Stimulated activated CD8-positive, alpha-beta memory T cell treated with anti-CD3 and anti-CD28 coated beads, Interleukin-2, amount 100 ng/mL, for 1 hour (primary cell): ENCODE measurements at places on chromosomes 1 and 21.

DNA sequence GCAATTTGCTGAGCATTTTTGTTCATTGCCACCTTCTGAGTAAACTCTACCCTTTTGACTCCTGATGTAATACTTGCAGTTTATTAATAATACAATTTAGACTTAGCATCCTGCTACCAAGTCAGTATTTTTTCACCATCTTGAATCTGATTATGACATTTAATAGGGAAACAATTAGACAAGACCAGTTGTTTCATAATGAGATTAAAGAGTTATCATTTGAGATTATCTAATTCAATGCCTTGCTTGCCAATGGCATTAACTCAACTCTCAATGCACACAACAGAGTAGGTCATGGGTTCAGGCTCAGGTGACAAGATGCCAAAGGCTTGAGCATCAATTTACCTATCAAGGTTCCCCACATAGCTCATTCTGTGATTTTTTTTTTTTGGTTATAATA is 488.4 kb downstream of the DISC1 start:
- DNase-seq: no peak

GRCh38 chr1:165695031-165695430 is 3.3 kb downstream of the ALDH9A1 start:
- no peak for DNase-seq

DNA sequence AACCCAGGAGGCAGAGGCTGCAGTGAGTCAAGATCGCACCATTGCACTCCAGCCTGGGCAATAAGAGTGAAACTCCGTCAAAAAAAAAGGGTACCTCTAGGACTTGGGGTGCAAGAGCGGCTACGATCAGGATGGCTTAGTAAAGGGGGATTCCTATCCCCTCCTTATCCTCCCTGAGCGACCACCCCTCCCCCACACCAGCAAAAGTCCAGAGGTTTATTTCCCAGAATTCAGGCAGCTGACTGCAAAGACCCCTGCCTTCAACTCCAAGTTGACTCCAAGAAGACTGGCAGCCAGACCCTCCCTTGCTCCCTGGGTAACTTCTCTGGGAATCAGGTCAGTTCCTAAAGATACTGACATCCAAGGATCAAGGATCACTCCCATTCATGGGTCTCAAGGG is 12.4 kb upstream of the PRDM16 start:
- no peak for DNase-seq

- no peak for DNase-seq
Measured at GRCh38 chr1:183331091-183331742, 87.0 kb downstream of the NMNAT2 start.

DNA sequence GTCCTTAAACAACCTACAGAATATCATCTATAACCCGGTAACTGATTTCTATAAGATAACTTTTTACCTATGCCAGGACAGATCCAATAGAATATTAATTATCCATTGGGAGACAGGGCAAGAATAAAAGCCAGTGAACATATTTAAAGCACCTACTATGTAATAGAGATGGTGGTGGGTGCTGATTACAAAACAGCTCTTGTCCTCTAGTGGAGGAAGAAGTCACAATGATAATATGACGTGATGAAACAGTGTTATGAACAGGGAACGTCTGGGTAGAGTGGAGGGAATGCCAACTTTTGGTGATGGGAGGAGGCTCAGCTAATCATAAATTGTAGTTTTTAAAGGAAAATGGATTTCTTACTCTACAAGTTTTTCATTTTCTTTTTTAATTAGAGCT is 2.3 kb downstream of the LGALS8 start:
- no peak for DNase-seq

DNA sequence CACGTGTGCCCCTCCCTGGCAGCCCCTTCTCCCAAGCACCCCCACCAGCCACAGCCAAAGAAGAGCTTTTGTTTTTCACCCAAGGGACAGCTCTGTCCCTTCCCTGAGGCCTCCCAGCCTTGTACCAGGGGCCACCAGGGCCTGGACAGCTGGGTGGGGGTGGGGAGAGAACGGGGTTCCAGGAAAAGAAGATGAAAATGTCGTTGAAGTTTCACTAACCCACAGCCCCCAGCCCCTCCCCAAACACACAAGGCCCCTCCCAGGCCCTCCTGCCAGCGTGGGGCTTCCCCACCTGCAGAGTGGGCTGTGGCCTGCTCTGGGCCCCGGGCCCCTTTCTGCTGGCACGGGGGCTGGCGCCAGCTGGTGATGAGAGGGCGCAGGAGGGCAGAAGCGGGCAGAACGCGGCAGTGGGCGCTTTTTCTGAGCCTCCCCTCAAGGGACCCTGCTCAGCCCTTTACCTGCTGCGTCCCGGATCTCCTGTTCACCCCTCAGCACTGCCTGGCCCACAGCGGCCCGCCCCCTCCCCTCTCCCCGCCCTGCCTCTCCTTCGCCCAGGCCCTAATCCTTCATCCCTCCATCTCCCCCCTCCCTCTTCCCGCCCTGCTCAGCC is 5.5 kb upstream of the ANKRD65 start:
- no peak for DNase-seq

GRCh38 chr1:52795464-52795863 is 47.1 kb upstream of the ZYG11A start:
- no peak for DNase-seq

DNA sequence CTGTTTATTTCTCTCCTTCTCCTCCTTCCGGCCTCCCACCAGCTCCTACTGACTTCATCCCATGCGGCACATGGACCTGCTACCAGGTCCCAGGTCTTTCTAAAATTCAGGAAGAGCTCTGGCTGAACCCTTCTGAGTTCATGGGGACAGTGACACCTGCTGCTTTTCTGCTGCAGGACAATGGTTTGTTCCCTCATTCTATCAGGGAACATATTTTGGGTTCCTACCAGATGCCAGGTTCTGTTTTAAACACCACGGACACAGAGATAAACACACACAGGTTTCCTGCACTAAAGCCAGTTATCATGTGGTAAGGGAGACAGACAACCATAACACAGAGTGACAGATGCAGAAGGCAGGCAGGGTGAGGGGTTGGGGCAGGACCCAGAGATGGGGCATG is 114.0 kb upstream of the RAB4A start:
- no peak for DNase-seq

DNA sequence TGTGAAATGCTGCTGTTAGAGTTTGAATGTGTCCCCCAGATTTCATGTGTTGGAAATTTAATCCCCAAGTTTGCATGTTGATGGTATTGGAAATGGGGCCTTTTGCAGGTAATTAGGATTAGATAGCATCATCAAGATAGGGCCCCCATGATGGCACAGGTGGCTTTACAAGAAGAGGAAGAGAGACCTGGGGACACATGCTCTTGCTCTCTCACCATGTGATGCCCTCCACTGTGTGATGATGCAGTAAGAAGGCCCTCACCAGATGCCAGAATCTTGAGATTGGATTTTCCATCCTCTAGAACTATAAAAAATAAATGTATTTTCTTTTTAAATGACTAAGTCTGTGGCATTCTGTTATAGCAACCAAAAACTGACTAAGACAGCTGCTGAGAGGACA is 57.0 kb upstream of the NEK7 start:
- DNase-seq: no peak

GRCh38 chr1:9653491-9654050 is 2.0 kb downstream of the PIK3CD start:
- no peak for DNase-seq

DNA sequence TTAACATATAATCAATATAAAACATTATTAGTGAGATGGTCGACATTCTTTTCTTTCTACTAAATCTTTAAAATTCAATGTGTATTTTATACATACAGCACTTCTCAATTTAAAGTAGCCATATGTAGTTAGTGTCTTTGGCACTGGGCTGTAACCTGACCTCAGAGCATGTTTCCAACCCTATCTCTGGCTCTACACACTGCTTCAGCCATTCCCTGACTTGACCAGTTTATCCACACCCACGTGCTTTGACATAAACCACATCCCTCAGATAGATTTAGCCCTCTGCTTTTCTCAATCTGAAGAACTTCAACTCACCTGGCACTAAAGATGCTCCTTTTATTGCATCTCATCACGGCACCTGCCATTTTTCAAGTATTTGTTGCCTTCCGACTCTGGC is 58.3 kb downstream of the RGS2 start:
- no peak for DNase-seq

DNA sequence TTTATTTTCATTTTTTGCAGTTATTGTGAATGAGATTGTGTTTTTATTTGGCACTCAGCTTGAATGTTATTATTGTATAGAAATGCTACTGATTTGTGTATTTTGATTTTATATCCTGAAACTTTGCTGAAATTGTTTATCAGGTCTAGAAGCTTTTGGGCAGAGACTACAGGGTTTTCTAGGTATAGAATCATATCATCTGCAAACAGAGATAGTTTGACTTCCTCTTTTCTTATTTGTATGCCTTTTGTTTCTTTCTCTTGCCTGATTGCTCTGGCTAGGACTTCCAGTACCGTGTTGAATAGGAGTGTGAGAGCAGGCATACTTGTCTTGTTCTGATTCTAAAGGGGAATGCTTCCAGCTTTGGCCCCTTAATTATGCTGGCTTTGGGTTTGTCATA is 27.3 kb downstream of the ZNF691 start:
- no peak for DNase-seq

DNA sequence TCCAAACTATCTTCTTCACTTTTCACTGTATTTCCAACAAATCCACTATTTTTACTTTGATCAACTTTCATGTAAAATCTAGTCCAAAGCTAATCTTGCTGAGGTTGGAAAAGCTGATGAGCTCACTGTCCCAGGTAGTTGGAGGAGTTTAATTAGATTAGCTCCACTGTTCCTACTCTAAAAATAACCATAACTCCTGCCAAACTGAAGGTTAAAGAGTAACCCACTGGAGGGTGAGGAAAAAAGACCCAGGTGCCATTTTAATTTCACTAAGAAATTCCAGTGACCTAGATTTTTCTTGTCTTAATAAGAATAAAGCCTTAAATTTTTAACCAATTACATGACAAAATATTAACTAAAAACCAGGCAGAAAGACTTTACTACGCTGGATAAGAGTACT is 15.3 kb downstream of the DCAF8 start:
- DNase-seq: no peak

DNA sequence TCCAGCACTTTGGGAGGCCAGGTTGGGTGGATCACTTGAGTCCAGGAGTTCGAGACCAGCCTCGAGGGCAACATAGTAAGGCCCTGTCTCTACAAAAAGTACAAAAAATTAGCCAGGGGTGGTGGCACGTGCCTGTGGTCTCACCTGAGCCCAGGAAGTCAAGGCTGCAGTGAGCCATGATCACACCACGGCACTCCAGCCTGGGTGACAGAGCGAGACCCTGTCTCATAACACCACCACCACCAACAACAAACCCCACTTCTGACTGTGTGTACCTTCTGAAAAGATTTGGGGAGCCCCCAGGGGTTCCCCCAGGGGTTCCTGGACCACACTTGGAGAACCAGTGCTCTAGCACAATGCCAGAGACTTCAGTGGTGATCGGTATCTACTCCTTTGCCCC is 29.9 kb downstream of the NUAK2 start:
- DNase-seq: no peak

DNA sequence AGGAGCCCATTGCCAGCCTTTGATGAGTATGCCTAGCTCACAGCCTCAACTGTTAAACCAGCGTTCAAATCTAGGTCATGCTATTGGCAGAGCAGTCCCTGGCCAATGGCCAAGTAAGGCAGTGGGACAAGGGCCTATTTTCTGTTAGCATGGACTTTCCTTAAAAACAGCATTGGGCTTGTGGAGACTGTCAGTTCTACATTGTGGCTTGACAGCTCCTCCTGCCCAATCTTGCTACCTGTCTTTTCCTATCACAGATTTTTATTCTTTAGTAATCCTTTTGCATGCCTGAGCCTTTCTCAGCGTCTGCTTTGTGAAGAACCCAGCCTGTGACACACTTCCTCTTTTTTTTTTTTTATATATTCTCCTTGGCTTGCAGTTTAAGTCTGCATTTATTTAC is 56.4 kb downstream of the DIP2A start:
- DNase-seq: no peak

- no peak for DNase-seq
Measured at GRCh38 chr1:16927256-16927655, 5.5 kb downstream of the CROCC start.

- DNase-seq: no peak
Measured at GRCh38 chr1:223179786-223180185, 36.7 kb upstream of the TLR5 start.

- no peak for DNase-seq
Measured at GRCh38 chr1:53125122-53125521, 17.3 kb downstream of the SLC1A7 start.

DNA sequence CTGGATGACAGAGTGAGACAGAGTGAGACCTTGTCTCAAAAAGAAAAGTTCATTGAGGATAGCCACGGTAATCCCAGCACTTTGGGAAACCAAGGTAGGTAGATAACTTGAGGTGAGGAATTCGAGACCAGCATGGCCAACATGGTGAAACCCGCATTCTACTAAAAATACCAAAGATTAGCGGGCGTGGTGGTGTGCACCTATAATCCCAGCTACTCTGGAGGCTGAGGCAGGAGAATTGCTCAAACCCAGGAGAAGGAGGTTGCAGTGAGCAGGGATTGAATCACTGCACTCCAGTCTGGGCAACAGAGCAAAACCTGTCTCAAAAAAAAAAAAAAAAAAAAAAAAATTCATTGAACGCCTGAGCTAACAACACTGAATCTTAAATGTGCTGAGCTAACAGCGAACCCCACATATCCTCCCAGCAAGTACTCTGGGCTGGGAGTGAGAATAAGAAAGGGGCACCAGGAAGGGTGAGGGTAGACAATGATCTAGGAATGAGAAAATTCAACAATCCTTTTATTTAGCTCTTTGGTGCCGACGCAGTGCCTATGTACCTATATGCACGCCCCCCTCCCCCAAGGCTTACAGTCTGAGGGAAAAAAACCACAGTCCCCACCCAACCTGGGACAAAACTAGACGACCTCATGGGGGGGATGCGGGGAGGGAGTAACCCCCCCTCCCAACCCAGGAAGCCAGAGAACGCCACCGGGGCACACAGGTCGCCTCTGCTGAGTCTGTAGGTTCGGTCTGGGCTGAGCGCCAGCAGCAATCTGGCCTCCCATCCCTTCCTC is 1.4 kb upstream of the CACNA1S start:
- DNase-seq: no peak

DNA sequence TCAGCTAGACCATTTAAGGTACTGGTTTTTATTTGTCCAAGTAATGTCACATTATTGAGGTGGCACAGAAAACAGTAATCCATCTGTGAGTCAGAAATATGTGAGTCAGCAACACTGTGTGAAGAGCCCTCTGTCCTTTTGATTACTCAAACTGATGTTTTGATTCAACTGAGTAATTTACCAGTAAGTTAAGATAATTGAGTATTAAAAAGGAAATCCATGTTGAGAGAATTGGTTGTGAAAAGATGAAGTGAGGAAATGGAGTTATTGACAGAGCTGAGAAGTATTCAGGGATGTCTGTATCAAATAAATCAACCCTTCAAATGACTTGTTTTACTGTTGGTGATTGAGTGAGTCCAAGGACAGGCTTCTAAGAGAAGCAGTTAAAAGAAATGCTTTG is 302.7 kb upstream of the SGIP1 start:
- no peak for DNase-seq

GRCh38 chr1:179091691-179092165 is 9.9 kb downstream of the TOR3A start:
- DNase-seq: no peak

DNA sequence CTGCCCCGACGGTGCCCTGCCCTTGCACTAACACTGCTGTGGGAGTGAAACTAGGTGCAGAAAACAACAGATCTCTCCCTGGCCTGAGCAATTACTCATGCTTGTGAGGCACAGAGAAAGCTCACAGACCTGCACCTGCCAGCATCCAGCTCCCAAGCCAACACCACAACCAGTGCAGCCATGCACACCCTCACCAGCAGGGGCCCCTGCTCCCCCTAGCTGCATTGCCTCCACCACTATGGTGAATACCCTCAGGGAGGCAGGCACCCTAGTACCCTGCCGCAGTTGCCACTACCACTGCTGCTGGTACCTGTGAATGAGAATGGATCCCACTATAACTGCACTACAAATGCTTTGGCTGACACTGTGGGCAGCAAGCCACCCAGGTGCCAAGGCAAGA is 7.1 kb upstream of the DIRAS3 start:
- DNase-seq: no peak
